ENCODE measurements at places on chromosomes 13 and 19.

- DNase-seq, result no peak
Observed at GRCh38 chr19:17950310-17951156, 16.4 kb upstream of the KCNN1 start.

DNA sequence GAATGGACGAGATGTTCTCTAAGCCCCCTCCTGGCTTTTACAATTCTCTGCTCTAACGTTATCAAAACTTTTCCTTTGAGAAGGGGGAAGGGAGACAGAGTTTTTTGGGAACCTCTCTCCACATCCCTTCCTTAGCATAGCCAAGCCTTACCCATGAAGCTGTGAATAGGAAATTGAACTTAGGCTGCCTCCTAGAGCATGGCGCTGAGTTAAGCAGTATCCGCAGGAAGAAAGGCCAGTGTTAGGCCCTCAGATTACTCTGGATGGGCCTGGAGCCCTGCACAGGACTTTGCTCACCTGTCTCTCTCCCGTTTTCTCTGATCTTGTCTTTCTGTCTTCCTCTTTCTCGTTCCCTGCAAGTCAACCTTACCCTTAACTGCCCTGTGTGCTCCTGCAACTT is 39.6 kb downstream of the CYP2B6 start:
- no peak for DNase-seq

GRCh38 chr19:41233748-41234240 is 14.8 kb downstream of the AXL start:
- no peak for DNase-seq

- no peak for DNase-seq
Observed at GRCh38 chr13:111936267-111936925, 130.6 kb upstream of the SOX1 start.

GRCh38 chr13:45718063-45718462 is 15.9 kb downstream of the CBY2 start:
- DNase-seq, result peak; percentile 55

DNA sequence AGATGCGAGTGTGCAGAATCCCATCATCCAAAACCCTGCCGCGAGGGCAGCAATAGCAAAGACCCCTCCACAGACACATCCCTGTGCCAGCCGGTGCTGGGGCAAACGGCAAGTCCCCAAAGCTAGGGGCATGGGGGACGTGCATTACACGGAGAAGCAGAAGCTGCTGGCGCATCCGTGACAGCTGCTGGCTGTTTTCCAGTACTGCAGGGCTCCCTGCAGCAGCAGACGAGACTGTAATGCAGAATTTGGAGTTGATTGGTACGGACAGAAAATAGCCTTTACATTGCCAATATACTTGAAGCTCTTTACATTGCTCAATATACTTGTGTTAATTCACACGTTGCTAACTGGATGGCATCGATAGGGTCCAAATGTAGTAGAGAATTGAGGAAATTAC is 77.2 kb upstream of the TMTC4 start:
- DNase-seq, result no peak

- DNase-seq, result peak; percentile 61
Observed at GRCh38 chr19:524062-524674, 7.4 kb upstream of the CDC34 start.

DNA sequence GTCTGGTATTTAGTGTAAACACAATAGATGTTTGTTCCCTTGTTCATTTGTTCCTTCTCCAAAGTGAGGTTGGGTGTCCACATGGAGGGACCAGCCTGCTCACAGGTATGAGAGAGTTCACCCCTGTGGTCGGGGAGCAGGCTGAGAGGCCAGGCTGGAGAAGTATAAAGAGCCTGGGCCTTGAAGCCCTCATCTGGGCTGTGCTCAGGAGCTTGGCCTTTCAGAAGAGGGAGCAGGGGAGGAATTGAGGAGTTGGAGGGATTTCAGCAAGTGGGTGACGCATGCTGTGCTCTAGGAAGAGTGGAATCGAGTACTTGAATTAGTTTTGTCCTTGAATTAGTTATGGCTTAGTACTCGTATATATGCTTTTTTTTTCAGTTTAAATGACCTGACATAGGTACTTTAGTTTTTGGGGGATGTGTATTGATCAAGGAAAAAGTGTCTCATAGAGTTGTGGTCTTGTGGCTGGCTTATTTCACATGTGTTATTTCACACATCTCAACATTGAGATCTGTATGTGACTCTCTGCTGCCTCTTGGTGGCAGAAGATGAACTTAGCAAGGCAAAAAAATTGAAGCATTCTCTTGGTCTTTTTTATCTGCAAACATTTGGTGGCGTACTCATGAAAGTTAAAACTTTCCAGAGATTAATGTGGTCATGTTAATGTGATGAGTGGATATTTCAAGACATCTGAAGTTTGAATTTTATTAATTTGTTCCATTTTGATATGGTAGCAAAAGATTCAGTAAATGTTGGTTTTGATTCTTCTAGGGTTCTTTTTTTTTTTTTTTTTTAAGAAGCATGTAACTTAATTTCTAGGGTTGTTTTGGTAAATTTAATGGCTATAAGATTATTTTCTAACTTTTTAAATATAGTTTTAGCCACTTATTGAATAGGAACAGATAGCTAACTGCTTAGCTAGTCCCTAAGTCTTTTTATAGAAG is 54.3 kb downstream of the SLAIN1 start:
- peak; percentile 52 for DNase-seq

- DNase-seq, result no peak
Observed at GRCh38 chr13:43725460-43725859, 61.3 kb downstream of the ENOX1 start.

- DNase-seq, result no peak
Observed at GRCh38 chr19:51071095-51071405, 6.2 kb upstream of the KLK13 start.

DNA sequence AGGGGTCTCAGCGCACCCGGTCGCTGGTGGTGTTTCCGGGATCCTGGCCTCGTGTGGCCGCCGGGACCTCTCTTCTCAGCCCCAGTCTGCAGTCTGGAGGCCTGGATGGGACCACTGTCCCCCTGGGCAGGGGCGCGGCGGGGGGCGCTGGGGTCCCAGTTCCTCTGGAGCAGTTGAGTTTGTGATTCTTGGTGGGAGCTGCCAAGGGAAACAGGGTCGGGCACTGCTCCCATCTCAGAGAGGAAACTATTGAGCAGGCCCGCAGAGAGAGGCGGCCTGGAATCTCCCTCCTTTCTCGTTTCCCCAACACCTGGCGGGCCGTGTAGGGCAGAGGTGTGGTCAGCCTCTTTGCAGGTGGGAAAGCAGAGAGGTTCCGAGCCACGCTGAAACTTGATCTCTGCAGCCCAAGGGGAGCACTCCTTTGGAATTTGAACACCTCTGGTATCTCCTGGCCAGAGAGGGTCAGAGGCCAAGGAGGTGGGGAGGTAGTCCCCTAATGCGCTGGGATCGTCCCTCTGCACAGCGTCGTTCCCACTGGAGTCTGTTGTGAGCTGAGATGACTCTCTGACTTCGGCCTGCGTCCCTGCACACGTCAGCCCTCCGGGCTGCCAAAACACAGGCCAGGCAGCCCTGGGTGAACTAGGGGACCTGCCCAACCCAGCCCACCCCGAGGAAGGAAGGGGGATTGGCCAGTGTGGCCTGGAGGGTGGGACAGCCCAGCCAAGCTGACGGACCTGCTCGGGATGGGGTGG is 741 bp downstream of the PLEKHF1 start:
- no peak for DNase-seq

DNA sequence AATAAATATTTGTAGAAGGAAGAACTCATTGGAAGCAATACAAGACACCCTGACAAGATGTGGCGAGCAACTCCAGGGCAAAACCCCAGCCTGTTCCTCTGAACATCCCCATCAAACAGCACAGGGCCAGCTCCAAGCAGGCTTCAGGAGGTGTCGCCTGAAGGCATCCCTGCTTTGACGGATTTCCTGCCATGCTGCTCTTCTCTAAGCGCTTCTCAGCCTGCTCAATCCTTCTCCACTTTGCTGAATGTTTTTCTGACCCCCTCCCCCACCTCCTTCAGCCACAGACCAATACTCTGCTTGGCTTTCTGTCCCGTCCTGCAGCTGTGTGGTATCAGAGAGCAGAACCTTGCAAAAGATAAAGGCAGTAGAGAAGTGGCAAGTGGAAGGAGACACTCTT is 28.4 kb downstream of the C19orf81 start:
- no peak for DNase-seq

GRCh38 chr13:93984052-93984451 is 495.4 kb downstream of the DCT start:
- DNase-seq, result no peak
